CD4-positive, alpha-beta T cell (primary cell): ENCODE measurements at places on chromosomes 3 and 15. TPM values are rescaled to one million over a fixed set of nuclear protein-coding genes. Genes with fewer than 3 reads are reported as not detected.

- no peaks in the 10 kb centered on the region for H3K36me3 ChIP-seq
- H3K27me3 ChIP-seq = no peaks in the 10 kb centered on the region
- no peak overlapping the region for H3K4me3 ChIP-seq
- H3K27ac ChIP-seq = no peak overlapping the region
- DNase-seq = no peak
- H3K4me1 ChIP-seq = peaks cover 40% of the 10 kb centered on the region
Observed at GRCh38 chr15:75198560-75199356, 2.9 kb upstream of the C15orf39 start.

DNA sequence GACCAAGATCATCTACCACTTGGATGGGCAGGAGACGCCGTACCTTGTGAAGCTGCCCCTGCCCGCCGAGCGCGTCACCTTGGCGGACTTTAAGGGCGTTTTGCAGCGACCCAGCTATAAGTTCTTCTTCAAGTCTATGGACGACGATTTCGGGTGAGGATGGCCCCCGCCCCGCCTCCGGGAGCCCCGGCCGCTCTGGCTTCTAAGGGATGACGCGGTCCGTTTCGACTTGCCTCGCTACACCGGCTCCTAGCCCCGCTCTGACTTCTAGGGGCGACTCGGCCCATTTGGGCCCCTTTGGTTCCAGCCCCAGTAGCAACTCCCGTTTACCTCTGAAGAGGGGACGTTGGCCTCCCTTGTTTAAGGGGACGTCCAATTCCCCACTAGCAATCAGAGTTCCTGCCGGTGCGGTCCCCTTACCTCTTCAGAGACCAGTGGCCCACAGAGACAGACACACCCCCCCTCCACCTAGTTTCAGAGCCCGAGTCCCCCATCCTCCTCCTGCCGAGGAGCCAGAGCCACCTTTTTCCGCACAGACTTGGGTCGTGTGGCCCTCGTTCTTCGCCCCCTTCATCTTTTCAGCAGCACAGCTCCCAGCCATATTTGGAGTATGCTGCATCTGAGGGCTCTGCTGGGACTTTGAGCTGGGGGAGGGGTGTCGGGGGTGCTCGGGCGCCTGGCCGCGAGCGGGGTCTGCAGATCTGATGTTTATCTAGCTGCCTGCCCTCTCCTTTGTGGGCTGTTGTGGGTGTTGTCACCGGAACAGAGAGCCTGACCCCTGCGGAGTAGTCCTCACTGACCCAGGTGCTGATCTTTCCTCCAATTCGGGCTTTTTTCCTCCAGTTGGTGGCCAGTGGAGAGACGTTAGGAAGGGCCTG lies 706 bp downstream of the DVL3 start:
- H3K4me3 ChIP-seq = peak overlapping the region; percentile 90
- peaks cover 37% of the 10 kb centered on the region for H3K4me1 ChIP-seq
- no peaks in the 10 kb centered on the region for H3K36me3 ChIP-seq

DNA sequence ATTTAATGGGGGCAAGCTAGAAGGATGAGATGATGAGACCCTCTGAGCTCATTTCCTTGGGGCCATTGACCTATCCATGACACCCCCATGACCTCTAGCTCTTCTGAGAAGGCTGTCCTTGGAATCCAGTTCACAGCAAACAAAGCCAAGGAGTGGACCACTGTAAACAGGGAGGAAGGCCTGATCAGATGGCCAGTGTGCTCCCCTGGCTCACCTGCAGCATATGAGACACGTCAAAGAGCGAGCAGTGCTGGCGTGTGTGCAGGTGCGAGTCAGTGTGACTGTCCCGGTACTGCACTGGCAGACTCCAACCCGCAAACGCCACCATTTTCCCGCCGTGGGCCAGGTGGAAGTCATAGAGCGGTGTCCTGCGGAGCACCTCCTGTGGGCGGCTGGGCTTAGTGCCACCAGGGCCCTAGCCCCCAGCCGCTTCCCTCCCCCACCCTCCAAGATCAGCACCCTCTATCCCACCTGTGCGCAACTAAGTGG lies 339 bp downstream of the AMT start:
- DNase-seq = no peak
- H3K27me3 ChIP-seq = no peaks in the 10 kb centered on the region
- H3K4me3 ChIP-seq = peak overlapping the region; percentile 5
- peaks cover 63% of the 10 kb centered on the region for H3K4me1 ChIP-seq
- H3K36me3 ChIP-seq = peaks cover 36% of the 10 kb centered on the region
- no peak overlapping the region for H3K27ac ChIP-seq

GRCh38 chr3:11306817-11307589 lies 34.8 kb downstream of the ATG7 start:
- peak; percentile 14 for DNase-seq
- peaks cover 9% of the 10 kb centered on the region for H3K4me1 ChIP-seq
- no peaks in the 10 kb centered on the region for H3K27me3 ChIP-seq
- H3K27ac ChIP-seq = no peak overlapping the region

- H3K36me3 ChIP-seq = no peaks in the 10 kb centered on the region
- H3K4me3 ChIP-seq = no peak overlapping the region
- no peaks in the 10 kb centered on the region for H3K4me1 ChIP-seq
Observed at GRCh38 chr3:80094589-80094988, 326.8 kb upstream of the ROBO1 start.

- no peak overlapping the region for H3K27ac ChIP-seq
- no peaks in the 10 kb centered on the region for H3K4me1 ChIP-seq
- no peak for DNase-seq
- no peaks in the 10 kb centered on the region for H3K36me3 ChIP-seq
- no peaks in the 10 kb centered on the region for H3K27me3 ChIP-seq
- no peak overlapping the region for H3K4me3 ChIP-seq
Observed at GRCh38 chr3:42714171-42714852, 11.7 kb upstream of the HHATL start.

- DNase-seq = peak; percentile 4
- no peak overlapping the region for H3K27ac ChIP-seq
- peaks cover 5% of the 10 kb centered on the region for H3K27me3 ChIP-seq
- no peak overlapping the region for H3K4me3 ChIP-seq
Observed at GRCh38 chr15:20340331-20340811, 201.2 kb downstream of the GOLGA6L6 start.

Gene GNAT1
- total RNA-seq = 0.11 TPM

Gene AGBL1
- total RNA-seq = not detected
